SIG-M5 (cell line): ENCODE measurements at places on chromosomes 16 and 17.
A peak's percentile ranks its signal among the peaks of the same experiment; 100 is the strongest.

DNA sequence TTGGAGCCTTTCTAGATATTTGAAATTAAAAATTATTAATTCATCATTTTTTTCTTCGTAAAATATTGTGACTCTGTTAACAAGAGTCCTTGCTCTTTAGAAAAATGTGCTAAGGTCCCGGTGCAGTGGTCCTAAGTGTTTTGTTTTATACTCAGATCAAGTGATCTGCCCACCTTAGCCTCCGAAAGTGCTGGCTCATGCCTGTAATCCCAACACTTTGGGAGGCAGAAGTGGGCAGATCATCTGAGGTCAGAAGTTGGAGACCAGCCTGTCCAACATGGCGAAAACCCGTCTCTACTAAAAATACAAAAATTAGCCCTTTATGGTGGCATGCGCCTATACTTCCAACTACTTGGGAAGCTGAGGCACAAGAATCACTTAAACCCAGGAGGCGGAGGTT is 82.6 kb upstream of the LGALS9 start:
- DNase-seq, result no peak

DNA sequence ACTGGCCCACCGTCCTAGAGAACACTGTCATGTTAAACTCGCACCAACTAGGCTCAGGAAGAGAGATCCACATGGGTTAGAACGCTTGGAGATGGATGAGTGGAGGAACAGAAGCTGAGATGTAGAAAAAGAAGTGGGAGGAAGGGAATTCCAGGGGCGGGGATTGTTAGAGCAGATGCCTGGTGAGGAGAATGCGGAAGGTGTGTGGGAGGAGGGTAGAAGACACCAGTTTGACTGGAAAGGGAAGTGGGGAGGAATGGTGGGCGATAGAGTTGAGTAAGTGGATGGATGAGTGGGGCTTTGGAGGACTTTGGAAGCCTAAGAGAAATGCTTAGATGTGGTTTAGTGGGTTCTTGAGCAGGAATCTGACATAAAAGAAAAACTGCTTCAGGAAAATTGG is 37.4 kb downstream of the DHX38 start:
- DNase-seq, result no peak

GRCh38 chr17:17693253-17694168 is 12.3 kb downstream of the RAI1 start:
- no peak for DNase-seq

DNA sequence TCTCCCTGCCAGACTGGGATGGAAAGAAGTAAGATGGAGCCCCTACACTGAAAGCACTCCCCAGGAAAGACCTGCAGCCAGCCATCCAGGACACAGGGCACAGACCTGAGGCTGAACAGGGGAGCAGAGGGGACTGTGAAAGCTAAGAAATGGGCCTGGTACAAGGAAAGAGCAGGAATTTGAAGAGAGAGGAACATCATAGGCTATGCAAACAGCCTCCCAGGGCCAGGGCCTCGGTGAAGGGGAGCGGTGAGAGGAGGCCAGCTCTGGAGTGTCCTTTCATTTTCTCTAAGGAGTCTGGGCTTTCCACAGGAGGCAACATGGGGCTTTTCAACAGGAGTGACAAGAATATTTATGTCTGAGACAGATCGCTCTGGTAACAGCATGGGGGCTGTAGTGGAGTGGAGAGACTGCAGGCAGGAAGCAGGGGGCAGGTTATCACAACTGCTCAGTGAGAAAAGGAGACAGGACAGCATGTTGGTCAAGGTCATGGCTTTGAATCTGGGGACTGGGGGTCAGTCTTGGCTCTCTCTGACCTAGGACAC is 50.1 kb downstream of the TOM1L2 start:
- no peak for DNase-seq

DNA sequence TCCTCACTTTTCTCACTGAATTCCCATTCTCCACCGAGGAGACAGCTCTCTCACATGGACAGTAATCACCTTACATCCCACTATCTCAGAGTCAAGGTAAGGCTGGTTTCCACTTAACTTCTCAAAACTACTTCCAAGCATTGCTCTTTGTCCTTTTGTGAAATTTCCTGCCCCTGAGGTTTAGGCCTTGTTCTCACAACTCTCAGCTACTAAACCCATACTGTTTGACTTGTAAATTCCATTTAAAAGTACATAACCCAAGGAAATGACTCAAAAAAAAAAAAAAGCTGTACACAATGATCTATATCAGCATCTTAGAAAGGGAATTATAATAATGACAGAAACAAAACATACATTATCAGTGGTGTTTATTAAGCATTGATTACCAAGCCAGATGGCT is 8.8 kb downstream of the CDC27 start:
- no peak for DNase-seq

DNA sequence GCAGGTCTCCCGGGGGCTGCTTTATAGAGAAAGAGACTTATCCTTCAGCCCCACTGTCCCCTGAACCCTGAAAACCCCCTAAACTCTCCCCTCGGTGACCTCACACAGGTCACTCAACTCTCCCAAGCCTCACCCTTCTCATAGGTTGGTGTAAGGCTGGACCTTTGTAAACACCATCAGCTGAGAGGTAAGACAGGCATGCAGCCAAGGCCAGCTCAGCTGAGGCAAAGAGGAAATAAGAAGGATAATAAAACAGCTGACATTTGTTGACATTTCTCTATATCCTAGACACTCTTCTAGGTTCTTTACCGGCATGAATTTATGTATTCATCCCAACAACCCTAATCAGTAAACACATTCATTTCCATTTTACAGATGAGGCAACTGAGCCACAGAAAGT is 134.3 kb downstream of the CCT6B start:
- no peak for DNase-seq

DNA sequence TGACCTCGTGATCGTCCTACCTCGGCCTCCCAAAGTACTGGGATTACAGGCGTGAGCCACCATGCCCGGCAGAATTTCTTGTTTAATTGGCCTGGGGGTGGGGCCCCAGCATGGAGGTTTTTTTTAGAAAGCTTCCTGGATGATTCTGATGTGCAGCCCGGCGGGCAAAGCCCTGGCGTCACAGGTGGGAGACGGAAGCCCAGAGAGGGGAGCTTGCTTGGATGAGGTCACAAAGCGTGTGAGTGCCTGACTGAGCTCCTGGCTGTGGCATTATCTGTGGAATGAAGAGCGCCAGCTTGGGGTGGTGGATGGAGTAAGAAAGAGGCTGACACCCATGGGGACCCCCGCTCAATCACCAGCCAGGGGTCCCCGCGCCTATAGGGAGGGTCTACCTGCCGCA is 4.1 kb downstream of the VASN start:
- DNase-seq, result no peak

GRCh38 chr16:75931970-75932369 is 205.7 kb upstream of the CPHXL start:
- no peak for DNase-seq

- DNase-seq, result no peak
Measured at GRCh38 chr16:67645397-67646121, 615 bp downstream of the CARMIL2 start.

DNA sequence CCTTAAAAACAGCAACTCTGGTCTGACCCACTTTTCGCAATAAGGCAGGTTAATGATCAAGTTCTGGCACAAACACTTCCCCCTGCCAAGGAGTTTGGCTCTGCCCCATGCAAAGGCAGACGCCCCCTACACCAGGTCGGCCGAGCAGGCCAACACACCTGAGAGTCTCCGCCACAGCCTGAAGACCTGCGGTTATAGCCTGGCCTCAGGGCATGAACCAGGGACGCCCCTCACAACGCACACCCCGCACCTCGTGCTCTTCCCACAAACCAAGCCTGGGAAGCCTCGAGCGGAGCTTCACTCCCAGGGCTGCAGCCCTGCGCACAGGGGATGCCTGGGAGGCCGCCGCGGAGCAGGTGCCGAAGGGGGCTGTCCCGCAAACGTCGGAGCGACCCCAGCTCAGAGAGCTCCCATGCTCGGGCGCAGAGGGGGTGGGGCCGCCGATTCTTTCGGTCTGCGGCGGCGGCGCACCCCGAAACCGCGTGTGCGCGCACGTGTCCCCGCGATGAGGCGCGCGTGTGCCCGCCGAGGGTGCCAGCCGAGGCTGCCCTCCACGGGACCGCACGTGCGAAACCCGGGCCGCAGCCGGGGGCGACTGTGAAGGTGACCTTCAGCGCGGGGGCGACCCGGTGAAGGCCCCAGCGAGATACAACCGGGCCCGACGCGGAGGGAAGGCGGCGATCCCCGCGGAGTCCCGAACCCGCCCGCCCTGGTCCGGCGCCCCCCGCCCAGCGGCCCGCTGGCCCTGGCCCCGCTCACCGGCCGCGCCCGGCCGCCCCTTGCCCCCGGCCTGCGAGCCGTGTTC is 559 bp downstream of the CLUH start:
- no peak for DNase-seq

DNA sequence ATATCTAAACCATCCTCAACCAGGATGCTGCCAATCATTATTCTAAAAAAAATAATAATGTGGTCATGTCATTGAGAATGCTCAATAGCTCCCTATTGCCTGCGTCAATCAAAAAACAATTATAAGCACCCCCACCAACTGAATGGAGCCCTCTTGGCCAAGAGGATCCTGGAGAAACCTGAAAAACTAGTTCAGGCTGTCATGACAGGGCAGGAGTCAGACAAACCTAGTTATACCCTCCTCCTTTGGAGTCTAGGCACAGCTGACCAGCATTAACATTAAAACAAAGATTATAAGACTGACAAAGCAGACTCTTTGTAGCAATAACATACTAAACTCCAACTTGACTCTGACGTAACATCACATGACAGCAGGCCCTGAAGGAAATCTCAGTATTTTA is 119.2 kb upstream of the CCL2 start:
- no peak for DNase-seq

DNA sequence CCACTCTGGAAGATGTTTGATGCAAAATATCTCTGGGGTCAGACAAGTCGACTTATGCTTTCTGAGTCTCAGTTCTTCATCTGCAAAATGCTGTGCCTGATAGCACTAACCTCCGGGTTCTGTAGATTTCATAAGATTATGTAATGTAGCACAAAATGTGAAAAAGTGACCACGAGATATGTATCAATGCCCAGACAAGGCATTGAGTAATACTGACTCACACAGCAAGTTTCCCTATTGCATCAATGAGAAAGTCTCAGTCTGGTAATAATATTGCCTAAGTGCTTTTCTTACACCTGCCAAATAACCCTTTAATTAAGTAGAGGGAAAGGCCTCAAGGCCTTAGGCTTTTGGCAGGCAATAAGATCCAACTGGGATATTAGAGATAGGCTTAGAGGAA is 41.4 kb upstream of the MMP2 start:
- DNase-seq, result peak; percentile 90

DNA sequence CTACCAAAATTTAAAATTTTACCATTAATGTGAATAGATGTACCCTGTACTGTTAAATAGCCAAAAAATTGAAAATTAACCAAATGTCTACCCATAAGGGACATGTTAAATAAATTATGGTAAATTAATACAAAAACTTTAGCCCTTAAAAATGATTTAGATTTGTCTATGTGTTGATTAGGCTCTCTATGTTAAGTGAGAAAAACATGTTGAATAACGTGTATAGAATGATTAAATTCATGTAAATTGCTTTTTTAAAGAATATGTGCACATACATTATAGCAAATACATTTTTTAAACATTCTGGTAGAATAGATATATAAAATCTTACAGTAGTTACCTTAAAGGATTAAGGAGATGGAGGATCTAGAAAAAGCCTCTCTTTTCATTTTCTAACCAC is 59.5 kb downstream of the BRIP1 start:
- DNase-seq, result no peak
